Thyroid gland (tissue), 4 donors: ENCODE measurements at places on chromosomes 16 and 17. TPM values are rescaled to one million over a fixed set of nuclear protein-coding genes. Genes with fewer than 3 reads are reported as not detected.
A peak's percentile ranks its signal among the peaks of the same experiment; 100 is the strongest.

The CMTM1 gene
- total RNA-seq = not detected

The PRAC2 gene
- not detected for total RNA-seq

The KRTAP3-2 gene
- not detected for total RNA-seq

The STAC2 gene
- not detected for total RNA-seq

The C17orf78 gene
- total RNA-seq = not detected

The SYCE1L gene
- total RNA-seq = 3.9 TPM

DNA sequence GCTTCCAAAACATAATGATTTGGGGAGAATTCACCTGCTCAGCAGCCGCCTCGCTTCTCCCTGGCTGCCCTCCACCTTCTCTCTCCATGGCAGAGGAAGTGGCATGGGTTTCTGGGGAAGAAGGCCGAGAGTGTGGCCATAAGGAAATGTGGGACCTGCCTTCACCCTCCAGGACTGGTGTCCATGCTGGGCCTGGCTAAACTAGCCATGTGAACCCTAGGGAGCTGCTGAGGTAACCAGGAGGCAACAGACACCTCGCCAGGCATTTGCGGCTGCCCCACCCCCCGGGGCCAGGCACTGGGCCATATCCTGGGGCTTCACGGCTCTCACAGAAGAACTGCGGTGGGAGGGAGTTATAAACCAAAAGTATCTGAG, 9.9 kb upstream of the CMTM4 start:
- peak; percentile 97 for DNase-seq

DNA sequence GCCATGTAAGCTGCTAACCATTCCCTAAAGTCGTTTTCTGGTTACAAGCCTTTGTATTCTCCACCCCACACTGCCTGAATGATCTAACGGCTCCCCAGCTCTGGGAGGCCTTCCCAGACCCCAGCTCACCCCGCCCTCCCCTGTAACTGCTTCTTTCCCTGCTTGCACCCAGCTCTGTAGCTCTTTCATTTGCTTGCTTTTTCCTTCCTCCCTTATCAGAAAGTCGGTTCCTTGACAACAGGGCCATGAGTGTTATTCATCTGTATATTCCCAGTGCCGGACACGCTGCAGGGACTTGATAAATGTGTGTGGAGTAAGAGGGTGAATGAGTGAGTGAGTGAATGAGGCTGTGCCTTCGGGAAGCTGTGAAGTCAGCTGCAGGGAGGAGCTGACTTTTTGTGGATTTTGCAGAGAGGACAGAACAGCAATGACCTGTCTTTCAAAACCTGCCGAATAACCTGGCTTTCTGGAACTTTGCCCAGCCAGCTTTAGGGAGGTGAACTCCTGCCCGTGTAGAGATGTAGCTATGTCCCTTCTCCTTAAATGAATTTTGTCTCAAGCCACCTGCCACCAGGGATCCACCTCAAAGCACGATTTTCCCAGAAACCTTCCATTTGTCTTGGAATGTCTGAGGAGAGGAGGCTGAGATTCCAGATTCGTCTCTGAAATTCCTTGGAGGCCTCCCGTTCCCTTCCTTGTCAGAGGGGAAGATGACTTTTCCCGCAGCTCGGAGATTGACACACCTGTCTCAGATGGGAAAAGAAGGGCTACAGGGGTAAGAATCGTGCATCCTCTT, 20.0 kb upstream of the CACNG4 start:
- DNase-seq = peak; percentile 37

DNA sequence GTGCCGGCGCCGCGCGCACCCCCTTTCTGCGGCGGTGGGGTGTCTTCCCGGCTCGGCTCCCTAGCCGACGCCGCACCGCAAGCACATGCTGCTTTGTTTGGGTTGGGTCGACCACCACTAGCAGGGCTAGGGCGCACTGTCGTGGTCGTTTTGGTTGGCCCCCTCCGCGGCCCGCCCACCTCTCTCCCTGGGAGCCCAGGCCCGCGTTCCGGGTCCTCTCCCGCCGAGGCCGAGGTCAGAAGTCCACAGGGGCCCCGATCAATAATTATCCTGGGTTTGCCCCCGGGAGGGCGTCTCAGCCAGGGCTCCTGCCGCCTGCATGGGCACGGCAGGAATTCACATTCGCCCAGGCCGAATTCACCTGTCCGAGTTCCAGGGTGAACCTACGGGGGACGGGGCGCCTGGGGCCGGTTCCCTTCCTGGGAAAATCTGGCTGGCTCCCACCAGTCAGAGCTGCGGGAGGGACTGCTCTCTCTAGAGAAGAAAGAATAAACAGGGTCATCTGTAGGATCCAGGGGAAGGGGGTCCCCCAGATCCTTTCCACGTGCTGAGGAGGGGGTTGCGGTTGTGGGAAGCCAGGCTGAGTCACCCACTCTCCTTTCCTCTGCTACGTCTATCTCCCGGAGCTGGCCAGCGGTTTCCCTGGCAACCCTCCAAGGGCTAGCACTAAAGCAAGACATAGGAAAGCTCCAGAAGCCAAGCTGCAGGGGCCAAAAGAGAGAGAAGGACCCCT, 584 bp upstream of the STAT5B start:
- peak; percentile 78 for DNase-seq

DNA sequence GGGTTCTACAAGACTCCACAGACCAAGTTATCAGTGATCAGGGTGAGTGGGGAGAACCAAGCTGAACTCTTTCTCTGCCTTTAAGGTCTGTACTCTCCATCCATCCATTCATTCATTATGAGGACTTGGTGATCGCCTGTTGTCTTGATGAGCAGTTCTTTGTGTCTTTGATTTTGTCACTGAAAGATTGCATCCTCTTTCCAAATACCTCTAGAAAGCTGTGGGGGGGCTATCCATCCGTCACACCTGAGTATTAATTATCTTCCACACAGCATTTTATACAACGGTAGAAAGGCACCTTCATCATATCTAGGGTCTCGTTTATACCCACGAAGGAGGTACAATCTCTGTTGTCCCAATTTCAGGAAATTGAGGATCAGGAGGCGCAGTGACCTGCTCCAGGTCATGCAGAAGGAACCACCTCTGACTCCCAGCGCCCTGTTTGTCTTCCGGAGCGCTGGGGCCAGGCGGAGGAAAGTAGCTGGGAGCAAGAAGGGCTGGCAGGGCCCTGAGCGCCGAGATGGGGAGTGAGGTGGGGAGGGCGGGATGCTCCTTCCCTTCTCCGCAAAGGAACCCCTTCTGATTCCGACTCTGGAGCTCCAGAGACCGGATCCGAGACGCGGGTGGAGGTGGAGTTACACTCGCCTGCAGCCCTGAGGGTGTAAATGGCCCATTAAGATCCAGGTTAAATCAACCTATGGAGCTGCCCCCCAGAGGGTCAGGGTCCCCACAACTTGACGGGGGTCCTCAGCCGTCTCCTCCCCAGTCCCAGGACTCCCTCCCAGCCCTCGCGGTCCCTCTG, 605 bp upstream of the ABAT start:
- DNase-seq = no peak

DNA sequence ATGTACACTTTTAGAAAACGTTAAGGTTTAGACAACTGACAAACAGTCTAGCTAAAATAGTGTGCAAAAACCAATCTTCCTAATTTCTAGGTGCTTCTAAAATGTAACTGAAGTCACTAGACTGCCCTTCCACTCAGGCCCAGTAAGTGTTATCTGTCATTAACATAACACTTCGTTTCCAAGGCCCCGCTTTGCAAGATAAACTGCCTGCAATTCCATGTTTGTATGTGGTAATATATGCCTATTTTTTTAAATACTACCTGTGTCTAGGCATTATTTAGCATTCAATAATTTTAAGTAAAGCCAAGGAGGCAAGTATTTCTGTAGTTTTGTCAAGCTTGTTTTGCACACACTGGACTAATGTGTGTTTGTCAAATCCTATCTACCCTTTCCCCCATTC, 3.2 kb downstream of the USP32 start:
- DNase-seq = no peak

DNA sequence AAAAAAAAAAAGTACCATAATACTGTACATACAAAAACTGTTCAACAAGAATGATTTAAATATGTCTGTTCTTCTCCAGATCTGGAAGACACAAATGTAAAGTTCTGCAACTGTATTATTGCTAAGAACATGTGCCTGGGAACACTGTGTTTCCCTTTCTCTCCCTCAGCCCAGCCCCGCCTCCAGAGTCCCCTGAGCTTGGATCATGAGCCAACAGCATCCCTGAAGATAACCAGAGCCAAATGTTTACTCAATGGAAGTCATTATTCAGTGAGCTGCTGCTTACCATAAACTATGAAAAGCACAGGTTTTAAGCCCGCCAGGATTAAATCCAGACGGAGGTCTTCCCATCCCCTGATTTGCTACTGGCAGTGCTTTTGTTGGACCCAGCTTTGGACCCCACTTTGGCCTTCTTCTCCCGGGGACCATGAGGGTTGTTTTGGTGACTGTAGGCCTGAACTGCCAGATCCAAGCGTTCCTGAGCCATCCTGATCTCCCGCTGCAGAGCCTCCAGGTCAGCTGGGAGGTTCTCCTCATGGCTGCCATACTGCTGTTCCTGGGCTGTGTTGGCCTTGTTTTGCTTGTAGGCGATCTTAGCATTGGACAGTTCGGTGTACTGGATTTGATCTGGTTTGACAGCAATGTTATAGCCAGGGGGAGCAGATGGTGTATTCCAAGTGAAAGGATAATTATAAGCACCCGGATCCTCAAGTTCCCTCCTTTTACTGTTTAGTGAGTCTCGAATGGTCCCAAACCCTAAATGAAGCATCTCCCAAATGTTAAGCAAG, 25.6 kb downstream of the GJC1 start:
- DNase-seq = no peak

GRCh38 chr16:1180549-1181403, 27.9 kb downstream of the CACNA1H start:
- no peak for DNase-seq

GRCh38 chr16:85393674-85394451, 219.3 kb upstream of the GSE1 start:
- DNase-seq = peak; percentile 65

GRCh38 chr17:40447148-40447644, 3.9 kb downstream of the IGFBP4 start:
- DNase-seq = no peak

- peak; percentile 64 for DNase-seq
Observed at GRCh38 chr17:732067-732901, at the start of gene TLCD3A. TLCD3A (plus strand) TSS chr17:732596; CDS start chr17:732648, 52 bp downstream.

DNA sequence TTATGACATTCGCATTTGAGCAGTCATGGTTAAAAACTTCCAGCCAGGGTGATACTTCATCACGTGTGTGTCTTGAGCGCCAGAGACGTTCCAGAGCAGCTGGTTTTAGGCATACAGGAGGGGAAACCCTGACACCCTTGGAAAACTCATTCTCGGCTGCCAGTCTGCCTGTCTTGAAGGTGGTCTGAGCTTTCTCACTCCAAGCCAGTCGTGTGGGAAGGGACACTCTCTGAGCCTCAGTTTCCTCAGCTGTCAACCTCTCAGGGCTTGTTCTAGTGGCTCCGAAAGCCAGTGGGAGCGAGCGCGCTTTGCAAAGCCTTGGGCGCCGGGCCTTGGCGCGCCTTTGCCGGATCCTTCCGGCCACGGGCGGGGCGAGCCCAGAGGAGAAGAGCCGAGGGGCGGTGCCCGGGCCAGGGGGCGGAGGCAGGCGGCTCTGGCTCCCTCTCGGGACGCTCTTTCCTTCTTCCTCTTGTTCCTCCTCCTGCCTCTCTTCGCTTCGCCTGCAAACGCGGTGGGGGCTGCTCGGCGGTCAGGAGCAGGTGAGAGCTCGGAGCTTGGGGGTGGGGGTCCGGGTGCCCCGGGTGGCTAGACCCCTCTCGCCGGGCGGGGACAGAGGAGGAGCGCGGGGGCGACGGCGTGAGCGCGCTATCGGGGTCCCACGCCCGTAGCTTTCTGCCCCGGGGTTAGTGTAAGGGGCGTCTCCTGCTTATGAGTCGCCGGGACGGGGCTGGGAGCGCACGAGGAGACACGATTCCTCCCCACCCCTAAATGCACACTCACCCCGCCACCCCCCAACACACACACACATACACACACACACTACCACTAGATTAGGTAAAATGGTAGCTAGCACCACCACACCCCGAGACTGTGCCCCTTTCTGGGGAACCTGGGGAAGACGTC, at the start of gene LDAF1:
Gene LDAF1, plus strand, starts transcription at position 467 of the 903 bp plus-strand sequence. CDS start 2,509 bp downstream, outside the sequence.
- peak; percentile 87 for DNase-seq

- DNase-seq = no peak
Observed at GRCh38 chr16:30119428-30119827, 3.6 kb downstream of the MAPK3 start.

DNA sequence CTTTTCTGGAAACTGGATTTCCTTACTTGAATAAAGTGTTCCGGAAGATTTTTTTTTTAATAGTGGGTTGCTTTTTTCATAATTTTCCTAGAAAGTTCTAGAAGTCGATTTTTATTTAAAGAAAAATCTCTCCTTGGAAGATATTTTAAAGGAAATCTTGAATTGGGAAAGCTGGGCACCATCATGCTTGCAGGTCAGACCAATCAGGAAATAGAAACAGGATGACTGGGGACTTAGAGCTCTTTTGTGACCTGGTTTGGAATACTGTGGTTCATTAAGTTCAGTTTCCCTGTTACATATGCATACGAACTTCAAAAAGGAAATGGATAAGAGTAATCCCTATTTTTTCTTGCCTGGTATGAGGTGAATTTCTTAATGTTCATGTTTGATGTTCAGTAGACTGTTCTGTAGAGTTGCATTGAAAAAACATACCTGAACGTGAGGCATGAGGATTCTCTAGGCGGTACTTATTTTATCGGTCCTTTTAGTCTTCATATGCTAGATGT, 1.2 kb downstream of the NFATC3 start:
- DNase-seq = no peak

DNA sequence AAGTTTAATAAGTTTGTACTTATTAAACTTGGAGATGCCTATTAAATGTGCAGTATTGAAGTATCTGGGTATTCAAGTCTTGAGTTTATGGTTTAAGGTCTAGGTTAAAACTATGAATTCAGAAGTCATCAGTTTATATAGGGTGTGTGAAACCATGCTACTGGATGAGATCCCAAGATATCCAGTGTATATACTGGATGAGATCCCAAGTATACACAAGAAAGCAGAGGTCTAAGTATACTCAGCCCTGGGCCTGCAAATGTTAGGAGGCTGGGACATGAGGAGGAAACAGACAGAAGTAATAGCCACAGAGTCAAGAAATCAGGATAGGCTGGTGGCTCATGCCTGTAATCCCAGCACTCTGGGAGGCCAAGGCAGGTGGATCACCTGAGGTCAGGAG, 194.4 kb upstream of the AXIN2 start:
- DNase-seq = no peak

DNA sequence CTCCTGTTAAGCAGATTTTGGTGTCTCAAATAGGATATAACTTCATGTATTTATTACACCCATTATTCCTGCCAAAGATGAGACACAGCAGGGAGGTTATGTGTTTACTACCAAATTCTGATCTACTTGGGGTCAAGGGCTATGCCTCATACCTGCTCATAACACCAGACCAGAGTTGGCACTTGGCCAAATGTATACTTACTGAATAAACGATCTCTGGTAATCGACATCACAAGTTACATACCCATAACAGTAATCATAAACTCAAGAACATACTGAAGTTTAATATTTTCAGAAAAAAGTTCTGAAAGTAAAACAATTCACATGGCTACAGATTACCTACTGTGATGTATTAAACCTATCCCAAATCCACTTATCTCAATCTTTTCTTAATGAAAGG, 2.9 kb downstream of the TMEM170A start:
- no peak for DNase-seq

DNA sequence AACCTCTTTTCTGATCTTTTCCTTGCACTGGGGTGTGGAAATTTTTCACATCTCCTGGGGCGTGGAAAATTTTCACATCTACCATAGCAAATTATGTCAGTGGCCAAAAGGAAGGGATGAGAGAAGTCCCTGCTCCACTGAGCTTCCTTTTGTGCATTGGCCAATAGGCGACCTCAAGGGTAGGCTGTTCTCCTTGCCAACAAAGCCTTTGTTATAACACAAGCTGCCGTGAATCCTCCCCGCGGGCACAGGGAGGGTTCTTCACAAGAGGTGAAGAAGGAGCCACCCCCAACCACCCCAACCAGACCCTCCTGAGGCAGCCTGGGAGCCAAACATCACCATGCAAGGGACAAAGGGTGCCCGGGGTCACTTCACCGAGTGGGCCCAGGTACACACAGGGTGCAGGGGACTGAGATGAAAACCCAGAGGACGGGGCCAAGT, 6.5 kb downstream of the SLC5A11 start:
- no peak for DNase-seq
